ENCODE measurements at places on chromosomes 7 and 10.

DNA sequence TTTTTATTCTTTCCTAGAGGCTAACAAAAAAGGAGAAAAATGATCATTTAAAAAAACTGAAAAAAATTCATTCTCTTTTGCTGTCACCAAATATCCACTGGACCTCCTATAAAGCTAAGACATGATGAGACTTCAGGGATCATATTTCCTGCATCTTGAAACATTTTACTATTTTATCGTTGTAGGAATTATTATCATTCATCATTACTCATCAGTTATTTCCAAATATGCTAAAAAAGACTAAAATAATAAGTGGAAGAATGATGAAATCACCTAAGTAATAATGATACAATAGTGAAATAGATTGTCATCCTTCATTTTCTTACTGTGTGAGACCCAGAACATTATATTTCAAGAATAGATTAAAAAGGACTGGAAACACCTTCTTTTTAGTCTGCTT lies 28.3 kb downstream of the TAF3 start:
- DNase-seq: no peak

DNA sequence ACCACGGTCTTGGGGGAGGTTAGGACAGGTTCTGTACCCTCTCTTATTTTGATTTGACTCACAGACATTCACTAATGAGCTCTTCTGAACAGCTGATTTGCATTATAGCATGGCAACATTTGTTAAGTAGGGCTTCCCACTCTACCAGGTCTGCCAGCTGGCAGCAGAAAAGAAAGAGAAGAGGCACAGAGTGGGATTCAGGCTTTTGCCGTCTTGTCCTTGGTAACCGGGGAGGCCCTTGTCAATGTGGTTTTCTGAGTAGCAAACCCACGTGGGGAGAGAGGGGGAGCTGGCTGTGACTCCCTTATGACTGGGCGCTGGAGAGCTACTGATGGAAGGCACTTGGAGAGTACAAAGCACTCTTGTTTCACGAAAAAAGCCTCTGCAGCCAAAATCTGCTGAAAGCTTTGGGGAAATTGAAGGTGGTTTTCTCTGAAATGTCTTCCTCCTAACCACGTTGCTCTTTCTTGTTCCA lies 355.3 kb upstream of the GALNT17 start:
- no peak for DNase-seq

DNA sequence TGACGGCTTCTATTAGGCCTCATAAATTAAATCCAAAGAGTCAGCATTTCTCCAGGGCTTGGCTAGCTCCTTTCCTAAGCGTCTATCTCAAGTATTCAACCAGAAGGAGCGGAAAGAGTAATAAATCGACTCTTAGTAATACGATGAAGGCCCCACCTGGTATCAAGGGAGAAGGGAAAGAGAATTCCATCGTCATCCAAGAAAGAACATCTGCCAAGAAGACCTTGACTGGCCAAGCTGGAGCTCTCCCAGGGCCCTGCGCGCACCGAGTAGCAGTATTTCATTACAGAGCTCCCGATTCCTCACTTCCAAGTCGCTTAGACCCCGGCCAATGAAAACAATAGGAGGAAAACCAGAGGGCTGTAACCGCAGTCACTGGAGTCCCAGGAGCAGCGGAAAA lies 178.0 kb upstream of the FRMD4A start:
- no peak for DNase-seq

DNA sequence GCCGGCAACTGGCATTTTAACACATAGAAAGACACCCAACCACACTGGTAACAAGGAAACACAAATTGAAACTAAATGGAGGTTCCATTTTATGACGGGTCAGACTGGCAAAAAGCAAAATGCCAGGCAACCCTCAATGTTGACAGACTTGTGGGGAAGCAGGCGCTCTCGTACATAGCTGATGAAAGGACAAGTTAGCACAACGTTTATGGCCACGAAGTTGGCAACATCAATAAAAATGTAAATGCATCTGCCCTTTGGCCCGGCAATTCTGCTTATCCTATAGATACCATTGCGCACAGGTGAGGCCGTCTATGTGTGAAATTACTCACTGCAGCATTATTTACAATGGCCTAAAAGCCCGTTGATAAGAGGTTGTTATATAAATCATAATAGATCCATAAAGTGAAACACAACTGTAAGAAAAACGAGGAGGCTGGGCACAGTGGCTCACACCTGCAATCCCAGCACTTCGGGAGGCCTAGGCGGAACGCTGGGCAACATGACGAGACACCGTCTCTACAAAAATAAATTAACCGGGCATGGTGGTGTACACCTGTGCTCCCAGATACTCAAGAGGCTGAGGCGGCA lies 39.8 kb downstream of the FOXL3 start:
- no peak for DNase-seq

DNA sequence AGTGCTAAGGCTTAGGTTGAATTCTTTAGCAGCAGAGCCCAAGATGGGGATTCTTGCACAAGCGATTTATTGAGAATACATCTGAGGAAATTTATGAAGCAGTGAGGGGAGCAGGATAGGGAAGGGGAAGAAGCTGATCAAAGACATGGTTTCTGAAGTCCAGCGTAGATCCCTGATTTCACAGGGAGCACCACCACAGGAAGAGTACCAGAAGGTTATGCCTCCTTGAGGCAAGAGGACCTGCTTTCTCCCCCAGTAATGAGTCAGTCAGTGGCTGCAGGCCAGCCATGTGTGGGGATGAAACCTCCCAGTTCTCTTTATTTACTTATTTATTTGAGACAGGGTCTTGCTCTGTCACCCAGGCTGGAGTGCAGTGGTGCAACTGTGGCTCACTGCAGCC lies 35.0 kb upstream of the CBLL1 start:
- no peak for DNase-seq

- no peak for DNase-seq
These were observed 124.2 kb downstream of the FAM53B start for GRCh38 chr10:124619802-124620490.

GRCh38 chr7:98826811-98827231 lies 43.0 kb downstream of the TMEM130 start:
- DNase-seq: no peak

DNA sequence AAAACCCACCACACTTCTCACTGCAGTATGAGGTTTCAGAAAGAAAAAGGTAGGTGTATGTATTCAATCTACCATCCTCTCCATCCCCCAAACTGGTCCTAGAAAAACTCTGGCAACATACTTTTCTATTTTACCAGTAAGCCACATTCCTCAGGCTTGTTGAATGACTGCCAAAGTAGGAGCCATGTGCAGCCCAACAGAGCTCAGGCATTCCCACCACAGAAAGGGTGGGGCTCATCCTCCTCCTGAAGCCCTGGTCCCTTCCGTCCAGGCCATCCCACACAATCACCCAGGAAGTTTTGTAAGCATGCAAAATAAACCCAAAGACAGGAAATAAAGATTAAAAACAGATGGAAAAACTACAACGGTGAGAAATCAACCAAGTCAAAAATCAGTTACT lies 57.2 kb downstream of the MAD1L1 start:
- no peak for DNase-seq
